DMS53 (cell line): ENCODE measurements at places on chromosomes 4 and X.
A peak's percentile ranks its signal among the peaks of the same experiment; 100 is the strongest.

DNA sequence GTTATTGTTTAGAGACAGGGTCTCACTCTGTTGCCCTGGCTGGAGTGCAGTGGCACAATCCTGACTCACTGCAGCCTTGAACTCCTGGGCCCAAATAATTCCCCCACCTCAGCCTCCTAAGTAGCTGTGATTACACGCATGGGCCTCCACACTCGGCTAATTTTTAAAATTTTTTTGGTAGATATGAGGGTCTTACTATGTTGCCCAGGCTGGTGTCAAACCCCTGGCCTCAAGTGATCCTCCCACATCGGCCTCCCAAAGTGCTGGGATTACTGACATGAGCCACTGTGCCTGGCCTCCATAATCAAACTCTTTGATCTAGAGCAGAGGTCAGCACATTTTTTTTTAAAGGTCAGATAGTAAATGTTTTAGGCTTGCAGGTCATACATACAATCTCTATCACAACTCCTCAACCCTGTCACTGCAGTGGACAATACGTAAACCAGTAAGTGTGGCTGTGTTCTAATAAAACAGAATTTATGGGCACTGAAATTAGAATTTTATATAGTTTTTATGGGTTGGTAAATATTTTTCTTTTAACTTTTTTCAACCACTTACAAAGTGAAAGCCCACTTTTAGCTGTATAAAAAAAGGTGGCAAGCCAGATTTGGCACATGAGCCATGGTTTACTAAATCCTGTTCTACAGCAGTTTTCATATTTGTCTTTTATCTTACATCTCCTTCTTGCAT is 105.1 kb upstream of the RAPGEF2 start:
- no peak for DNase-seq

DNA sequence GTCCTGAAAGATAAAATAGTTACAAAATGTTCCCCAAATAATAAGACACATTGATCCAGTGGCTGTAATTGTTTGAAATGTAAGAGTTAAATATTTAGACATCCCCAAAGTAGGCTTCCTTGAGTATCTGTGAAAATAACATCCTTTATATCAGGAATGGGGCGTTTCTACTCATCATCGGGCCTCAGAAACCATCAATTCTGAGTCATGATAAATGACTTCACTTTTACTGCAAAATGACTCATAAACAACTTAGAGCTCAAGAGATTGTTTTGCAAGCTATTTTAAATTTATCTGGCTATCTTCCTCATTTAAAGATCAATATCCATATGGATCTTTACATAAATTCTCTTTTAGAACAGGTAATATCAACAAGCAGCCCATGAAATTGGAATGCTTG is 369.4 kb upstream of the CNKSR2 start:
- peak; percentile 6 for DNase-seq

DNA sequence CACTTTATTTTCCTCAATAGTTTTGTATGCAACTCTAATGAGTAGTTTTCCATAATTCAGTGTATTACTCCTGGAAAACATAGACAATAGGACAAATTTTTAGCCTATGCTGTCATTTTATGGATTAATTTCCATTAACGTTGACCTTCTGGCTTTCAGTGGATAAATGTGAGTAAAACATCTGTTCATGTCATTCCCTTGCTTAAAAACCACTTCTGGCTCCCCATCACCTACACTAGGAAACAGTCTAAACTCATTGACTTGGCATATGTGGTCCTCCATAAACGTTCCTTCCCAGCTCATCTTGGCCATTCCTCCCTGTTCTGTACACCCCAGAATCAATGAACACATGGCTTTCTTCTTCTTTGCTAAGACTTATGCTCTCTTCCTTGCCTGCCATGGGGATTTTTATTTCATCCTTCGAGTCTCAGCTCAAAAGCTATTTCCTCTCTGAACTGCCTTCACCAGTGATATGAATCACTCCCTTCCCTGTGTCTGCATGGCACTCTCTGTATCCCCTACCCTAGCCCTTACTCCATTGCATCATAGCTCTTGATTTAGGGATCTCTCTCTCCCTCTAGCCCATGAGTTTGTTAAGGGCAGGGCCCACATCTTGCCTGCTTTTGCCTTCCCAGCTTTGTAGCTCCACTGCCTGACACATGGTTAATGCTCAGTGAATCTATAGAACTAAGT is 34.8 kb downstream of the DOCK11 start:
- DNase-seq: no peak

GRCh38 chrX:70592091-70592490 is 147.5 kb downstream of the DLG3 start:
- peak; percentile 7 for DNase-seq

DNA sequence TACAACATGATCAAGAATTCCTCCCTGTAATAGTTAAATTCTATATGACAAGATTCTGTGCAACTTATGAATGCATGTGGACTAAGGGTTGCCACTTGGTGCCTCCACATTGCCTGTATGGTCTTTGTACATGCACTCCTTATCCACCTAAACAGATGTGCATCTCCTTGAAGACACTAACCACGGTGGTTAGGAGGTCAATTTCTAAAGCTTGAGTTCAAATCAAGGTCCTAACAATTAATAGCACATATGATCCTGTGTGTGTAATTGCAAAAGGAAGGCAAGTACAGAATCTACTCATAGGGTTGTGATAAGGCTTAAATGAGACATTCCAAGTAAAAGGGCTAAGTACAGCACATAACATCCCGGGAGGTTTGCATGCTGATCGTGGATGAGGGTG is 1.5 kb upstream of the IL21 start:
- no peak for DNase-seq

DNA sequence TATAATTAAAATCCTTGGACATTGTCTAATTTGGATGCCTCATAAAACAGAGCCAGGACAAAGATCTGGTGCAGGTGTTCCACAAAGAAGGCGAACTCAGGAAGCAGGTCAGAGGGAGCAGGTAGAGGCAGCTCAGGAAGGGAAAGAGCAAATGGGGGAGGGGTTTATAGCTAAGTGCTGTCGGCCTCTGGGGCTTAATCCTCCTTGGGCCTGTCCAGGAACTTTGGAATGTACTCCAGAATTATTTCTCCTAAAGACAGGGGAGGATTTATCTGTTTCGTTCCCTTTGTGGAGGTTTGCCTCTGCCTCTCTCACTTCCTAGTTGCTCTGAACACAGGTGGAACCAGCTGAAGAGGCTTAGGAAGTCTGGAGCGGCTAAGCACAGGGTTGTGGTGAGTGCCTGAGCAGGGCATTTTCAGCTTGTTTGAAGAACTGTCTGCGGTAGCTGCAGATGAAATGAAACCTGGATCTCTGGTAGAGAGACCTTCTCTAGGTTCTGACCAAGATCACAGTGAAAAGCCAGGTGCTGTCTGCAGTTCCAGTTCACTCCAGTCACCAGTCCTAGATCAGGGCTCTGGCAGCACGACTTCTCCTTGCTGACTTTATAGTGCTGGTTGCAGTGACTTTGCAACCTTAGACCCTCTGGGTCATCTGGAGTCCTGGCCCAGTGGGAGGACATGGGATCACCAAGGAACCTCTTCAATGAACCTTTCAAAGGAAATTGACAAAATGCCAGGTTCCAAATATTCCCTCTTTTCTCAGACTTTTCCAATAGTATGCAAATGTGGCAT is 519.2 kb downstream of the PCDH10 start:
- DNase-seq: peak; percentile 79

DNA sequence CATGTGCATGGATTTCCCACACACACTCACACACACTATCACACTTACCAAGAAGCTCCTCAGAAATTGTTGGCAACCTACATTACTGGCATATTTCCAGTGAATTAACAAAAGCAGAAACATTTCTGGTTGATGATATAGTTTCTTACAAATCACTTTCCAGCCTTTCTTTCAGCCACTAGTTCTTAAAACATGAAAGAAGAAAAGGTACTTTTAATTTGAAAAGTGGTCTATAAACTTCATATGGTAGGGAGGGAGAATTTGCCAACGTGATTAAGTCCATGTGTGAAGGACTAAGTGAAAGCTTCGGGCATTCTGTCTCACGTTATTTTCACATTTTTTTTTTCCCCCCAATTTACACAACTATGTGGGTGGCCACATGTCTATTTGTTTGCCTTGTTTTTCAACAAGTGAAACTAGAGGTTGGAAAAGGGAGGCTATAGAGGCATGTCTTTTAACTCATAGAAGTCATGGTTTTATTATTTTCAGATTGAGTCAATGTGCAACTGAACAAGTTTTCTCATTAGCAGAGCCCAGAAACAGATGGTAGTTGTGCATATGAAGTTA is 832.1 kb upstream of the INTU start:
- DNase-seq: no peak

DNA sequence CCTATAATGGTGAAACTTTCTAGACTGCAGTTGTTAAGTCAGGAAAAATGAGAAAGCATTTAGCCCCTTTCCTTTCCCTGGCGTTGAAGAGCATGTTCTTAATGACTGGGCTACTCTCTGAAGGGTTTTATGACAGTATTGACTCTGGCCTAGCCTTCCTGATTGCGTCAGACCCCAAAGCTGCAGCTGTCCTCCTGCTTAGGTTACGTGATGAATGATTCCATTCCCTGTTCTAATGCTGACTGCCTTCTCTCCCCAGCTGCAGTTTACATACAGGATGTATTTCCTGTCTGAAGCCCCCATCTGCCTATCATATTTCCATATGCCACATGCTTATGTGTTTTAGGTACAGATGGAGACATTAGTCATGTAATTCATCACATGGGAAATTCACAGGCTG is 105.8 kb upstream of the EGFL6 start:
- peak; percentile 91 for DNase-seq

- DNase-seq: peak; percentile 6
Observed at GRCh38 chrX:15576019-15576418, 24.7 kb downstream of the ACE2 start.

- no peak for DNase-seq
Observed at GRCh38 chrX:56762220-56762619, 33.2 kb downstream of the NBDY start.

DNA sequence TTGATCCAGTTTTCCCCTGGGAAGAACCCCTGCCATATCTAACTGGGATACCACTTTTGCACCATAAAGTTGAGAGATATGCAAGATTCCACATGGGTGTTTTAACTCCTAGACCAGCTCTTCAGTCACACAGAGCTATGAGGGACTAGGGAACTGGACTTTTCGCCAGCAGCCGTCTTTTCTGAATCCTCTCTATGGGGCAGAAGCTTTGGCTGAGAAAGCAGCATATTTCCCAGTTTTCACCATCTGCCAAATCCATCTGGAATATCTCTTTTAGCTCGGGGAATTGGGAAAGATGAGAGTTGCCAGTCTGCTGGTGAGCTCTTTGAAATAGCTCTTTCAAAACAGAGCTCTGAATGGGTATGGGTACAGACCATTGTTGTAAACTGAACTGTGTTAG is 20.9 kb downstream of the APOOL start:
- no peak for DNase-seq

GRCh38 chrX:85375333-85375738 is 4.1 kb downstream of the POF1B start:
- peak; percentile 66 for DNase-seq

DNA sequence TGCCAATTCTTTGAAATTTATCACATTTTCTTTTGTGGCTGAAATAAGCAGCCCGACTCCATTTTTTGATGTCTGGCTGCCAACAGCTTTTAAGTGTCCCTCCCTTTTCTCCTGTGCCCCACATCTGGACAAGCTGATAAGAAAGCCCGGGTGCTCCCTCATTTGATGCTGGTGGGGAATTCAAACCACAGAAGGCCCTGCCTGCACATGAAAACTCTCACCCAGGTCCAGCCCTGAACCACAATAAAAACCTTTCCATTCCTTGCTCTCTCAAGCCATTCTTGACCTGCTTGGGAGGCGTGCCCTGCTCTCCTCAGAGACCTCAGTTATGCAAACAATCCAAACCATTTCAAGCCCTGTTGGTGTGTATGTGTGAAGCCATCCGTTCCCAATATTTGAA is 93.9 kb downstream of the FAM53A start:
- no peak for DNase-seq

- no peak for DNase-seq
Observed at GRCh38 chr4:14614840-14615239, 387.4 kb upstream of the CPEB2 start.

DNA sequence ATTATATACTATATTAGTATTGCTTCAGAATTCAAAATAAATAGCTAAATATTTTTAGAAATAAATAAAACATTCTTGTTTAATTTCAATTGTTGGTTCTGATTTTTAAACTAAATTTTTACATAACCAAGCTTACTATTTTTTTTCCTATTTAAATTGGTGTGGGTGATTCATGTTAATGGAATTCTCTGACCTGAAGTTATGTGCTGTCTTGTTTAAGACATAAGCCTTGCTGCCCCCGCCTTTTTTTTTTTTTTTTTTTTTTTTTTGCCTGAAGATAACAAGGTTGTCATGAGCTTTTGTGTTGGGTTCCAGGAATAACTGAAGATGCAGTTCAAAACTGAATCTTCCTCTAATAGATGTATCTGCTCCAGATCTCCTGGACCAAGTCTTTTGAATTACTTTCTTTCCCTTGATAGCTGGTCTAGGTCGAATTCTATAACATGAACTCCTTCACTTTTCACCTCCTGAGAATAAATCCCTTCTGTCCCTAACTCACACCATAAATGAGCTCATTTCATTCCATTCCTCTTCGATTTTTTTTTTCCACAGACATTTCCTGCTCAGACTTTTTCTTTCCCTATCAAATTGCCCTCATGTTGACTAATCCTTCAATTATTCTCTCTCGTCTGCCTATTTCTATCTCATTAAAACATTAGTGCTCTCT is 261.5 kb upstream of the FTHL17 start:
- DNase-seq: peak; percentile 16

DNA sequence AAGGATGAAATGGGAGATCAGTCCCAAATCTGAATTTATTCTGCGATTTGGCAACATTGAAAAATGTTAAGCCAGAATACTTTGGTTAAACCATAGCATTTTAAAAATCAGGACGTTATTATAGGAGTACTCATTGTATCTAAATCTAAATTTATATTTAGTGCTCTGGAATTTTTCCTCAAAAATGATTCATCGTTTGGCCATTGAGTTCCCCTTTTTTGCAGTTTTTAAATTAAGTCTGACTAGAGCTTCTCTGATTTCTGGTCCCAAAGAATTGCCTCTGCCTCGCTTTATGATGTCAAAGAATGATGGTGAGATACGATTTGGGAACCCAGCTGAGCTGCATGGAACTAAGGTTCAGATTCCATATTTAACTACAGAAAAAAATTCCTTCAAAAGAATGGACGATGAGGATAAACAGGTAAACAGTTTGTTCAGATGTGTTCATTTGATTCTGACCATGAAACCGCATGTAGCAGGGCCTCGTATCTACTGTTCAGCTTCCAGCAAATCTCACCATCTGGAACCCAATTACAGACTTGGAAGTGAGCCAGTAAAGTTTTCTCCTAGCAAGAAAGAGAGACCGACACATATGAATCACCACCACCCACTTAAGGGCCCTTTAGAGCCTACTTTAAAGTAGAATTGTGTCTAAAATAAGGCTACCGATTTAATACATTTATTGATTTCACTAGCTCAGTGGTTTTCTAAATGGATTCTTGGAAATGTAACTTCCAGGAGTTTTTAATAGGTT is 75.6 kb downstream of the REPS2 start:
- DNase-seq: no peak

GRCh38 chr4:168487282-168488035 is 7.2 kb upstream of the DDX60L start:
- DNase-seq: no peak

GRCh38 chr4:39114436-39114835 is 52.4 kb downstream of the KLHL5 start:
- no peak for DNase-seq

GRCh38 chrX:38468563-38469157 is 92.7 kb upstream of the TSPAN7 start:
- DNase-seq: no peak
